ENCODE measurements at places on chromosomes 5 and 9.

GRCh38 chr5:110040178-110040577, 350.5 kb downstream of the MAN2A1 start:
- no peak for DNase-seq

DNA sequence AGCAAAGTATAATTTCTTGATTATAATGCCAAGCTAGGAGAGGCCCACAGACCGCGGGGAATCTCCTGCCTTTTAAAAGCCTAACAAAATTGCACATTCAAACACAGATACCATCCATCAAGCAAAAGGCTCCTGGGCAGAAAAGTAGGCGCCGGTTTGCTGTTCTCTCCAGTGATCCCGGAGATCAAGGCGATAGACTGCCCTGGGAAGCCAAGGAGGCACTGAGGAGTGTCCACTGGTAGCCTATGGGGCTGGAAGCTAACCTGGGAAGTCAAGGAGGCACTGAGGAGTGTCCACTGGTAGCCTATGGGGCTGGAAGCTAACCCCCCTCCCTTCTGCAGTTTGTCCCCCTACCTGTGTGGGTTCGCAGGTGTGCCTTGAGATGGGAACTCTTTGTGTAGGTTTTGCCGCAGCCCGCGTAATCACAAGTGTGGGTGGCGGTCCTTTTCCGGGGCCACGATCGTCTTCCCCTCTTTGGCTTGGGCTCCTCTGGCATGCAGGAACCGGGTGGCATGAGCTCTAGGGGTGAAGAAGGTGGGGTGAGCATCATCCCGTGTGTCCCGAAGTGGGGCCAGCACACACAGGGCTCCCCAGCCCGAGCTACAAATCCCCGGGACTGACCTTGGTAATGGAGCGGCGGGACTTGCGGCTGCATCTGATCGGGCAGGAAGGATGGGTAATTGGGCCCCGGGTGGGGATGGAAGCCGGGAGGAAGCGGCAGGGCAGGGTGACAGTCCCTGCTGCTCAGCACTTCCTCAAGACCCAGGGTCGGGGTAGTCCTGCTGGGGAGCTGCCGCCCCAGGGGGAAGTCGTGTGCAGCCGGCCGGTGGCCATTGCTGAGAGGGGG, 2.7 kb downstream of the KLF4 start:
- no peak for DNase-seq

- DNase-seq, result no peak
Observed at GRCh38 chr9:90176901-90177300, 465.7 kb downstream of the DIRAS2 start.

- no peak for DNase-seq
Observed at GRCh38 chr5:163661360-163661759, 155.9 kb downstream of the MAT2B start.

GRCh38 chr5:147874910-147875367, 3.6 kb upstream of the SCGB3A2 start:
- DNase-seq, result no peak

GRCh38 chr5:155943516-155944407, 383.2 kb upstream of the SGCD start:
- peak; percentile 19 for DNase-seq

- DNase-seq, result no peak
Observed at GRCh38 chr5:161432798-161433197, 113.7 kb downstream of the GABRB2 start.

- no peak for DNase-seq
Observed at GRCh38 chr5:111043712-111044506, 27.6 kb upstream of the TSLP start.

- no peak for DNase-seq
Observed at GRCh38 chr5:68543212-68543611, 327.7 kb downstream of the PIK3R1 start.

Data from Jurkat, Clone E6-1 (cell line).